ENCODE measurements at places on chromosomes 13 and 19.

GRCh38 chr13:53264751-53265385, 236.3 kb downstream of the OLFM4 start:
- no peak overlapping the region for H3K4me3 ChIP-seq
- no peak overlapping the region for H3K27ac ChIP-seq
- no peaks in the 10 kb centered on the region for H3K4me1 ChIP-seq
- DNase-seq, result no peak
- no peaks in the 10 kb centered on the region for H3K36me3 ChIP-seq

DNA sequence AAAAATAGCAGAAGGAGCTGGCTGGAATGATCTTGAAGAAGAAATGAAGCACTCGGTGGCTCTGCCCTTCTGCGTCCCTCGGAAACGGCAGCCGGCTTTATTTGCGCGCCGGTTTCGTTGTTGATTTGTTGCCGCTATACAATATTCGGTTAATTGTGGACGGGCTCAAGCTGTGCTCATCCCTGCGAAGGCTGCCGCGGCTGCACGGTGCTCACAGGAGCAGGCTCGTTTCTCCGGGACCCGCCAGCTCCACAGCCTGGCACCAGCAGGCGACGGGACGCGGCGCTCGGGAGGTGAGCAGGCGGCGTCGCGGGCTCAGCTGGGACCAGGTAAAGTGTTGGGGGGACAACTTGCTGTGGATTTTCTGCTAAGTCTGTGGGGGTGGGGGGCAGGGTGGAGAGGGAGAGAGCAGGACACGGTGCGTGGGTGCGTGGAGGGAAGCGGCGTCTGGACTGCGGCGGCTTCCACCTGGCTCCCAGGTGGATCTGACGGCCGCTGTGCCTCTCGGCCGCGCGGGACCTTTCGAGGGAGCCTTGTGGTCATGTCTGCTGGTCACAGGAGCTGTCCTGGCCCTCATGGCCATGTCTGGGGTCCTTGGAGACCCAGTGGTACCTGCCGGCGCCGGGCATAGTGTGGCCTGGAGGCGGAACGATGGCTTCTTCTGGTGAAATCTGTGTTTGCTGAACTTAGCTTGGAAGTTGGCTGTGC, 90.9 kb downstream of the TEX29 start:
- H3K27ac ChIP-seq, result no peak overlapping the region
- H3K36me3 ChIP-seq, result no peaks in the 10 kb centered on the region
- H3K4me3 ChIP-seq, result no peak overlapping the region
- H3K4me1 ChIP-seq, result peaks cover 4% of the 10 kb centered on the region
- H3K27me3 ChIP-seq, result peaks cover 34% of the 10 kb centered on the region

- H3K27me3 ChIP-seq, result no peaks in the 10 kb centered on the region
- H3K4me3 ChIP-seq, result no peak overlapping the region
- no peak for DNase-seq
- peak overlapping the region; percentile 91 for H3K27ac ChIP-seq
- H3K4me1 ChIP-seq, result peaks cover 7% of the 10 kb centered on the region
Measured at GRCh38 chr13:110380359-110381028, 73.4 kb downstream of the COL4A2 start.

DNA sequence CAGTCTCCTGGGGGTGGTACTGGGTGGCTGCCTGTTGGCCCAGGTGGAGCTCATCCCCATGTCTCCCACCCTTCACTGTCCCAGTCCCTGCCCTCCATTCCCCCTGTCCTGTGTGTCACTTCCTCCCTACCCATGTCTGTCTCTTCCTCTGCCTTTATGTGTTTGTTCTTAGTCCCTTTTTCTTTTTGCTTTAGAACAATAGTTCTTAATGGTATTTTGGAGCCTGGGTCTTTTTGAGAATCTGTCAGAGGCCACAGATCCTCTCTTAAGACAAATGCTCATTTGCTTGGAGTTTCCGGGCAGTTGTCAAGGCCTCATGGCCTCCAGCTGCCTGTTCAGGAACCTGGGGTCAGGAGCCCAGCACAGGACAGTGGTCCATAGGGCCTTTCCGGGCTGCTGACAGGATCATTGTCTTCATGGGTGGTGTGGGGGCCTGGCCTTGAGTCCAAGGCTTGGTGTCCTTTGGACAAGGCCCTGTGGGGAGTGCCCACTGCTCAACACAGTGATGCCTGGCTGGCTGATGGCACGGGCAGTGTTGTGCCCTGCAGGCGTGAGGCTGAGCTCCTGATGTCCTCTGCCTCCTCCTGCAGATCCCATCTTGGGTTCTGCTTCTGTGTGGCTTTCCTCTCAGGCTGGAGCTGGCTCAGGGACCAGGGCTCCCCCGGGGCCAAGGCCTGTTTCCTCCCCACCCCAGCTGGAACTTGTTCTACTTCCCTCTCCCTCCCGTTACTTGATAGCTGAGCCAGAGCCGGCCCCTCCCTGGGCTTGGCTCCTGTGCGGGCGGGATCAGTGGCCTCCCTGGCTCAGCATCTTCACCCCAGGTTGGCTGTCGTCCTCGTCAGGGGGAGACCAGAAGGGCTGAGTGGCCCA, 3.5 kb downstream of the EGLN2 start:
- H3K27me3 ChIP-seq, result no peaks in the 10 kb centered on the region
- H3K4me1 ChIP-seq, result peaks cover 54% of the 10 kb centered on the region
- H3K27ac ChIP-seq, result peak overlapping the region; percentile 77
- peaks cover 10% of the 10 kb centered on the region for H3K36me3 ChIP-seq

- H3K36me3 ChIP-seq, result no peaks in the 10 kb centered on the region
- no peaks in the 10 kb centered on the region for H3K4me1 ChIP-seq
- H3K4me3 ChIP-seq, result no peak overlapping the region
- DNase-seq, result no peak
- H3K27me3 ChIP-seq, result no peaks in the 10 kb centered on the region
- H3K27ac ChIP-seq, result no peak overlapping the region
Measured at GRCh38 chr19:48544856-48545750, 6.9 kb upstream of the SULT2B1 start.

DNA sequence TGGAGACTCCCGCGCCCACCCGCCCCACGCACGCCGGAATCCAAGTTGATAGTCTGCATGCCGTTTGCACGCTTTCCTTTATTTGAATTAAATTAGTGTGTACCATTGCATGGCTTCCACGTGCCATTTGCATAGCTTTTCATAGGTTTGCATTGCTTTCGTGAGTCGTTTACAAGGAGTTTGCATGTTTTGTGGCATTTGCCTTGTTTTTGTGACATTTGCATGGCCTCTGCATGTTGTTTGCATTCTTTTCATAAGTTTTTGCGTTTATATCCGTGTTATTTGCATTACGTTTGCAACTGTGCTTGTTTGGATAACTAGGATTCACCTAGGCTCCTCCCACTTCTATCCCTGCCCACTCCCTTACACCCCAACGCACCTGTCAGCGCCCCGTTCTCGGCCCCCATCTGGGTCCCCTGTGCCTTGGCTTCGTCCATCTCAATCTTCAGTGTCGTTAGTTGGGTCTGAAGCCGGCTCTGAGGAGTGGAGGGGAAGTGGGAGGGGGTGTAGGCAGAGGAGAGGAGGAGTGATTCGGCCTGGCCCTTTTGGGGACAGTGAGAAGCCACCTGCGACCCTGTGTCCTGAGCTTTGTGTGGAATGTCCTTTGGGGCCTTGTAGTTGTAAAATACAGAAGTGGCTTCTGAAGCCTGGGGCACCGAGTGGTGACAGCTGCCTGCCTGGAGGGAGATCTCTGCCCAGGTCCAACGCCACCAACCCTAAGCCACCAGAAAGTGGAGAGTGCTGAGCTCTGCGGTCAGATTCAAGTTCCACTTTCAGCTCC, 2.4 kb downstream of the CCDC194 start:
- H3K4me3 ChIP-seq, result peak overlapping the region; percentile 64
- H3K27me3 ChIP-seq, result peaks cover 11% of the 10 kb centered on the region
- DNase-seq, result no peak
- H3K36me3 ChIP-seq, result peaks cover 3% of the 10 kb centered on the region

- H3K27ac ChIP-seq, result no peak overlapping the region
- peaks cover 8% of the 10 kb centered on the region for H3K4me1 ChIP-seq
- H3K36me3 ChIP-seq, result no peaks in the 10 kb centered on the region
- no peak for DNase-seq
Measured at GRCh38 chr13:47067306-47067705, 170.5 kb upstream of the HTR2A start.

- DNase-seq, result peak; percentile 38
- no peaks in the 10 kb centered on the region for H3K36me3 ChIP-seq
- peak overlapping the region; percentile 98 for H3K27ac ChIP-seq
- H3K27me3 ChIP-seq, result no peaks in the 10 kb centered on the region
- H3K4me1 ChIP-seq, result peaks cover 44% of the 10 kb centered on the region
Measured at GRCh38 chr19:19405971-19406877, 749 bp downstream of the GATAD2A start.

DNA sequence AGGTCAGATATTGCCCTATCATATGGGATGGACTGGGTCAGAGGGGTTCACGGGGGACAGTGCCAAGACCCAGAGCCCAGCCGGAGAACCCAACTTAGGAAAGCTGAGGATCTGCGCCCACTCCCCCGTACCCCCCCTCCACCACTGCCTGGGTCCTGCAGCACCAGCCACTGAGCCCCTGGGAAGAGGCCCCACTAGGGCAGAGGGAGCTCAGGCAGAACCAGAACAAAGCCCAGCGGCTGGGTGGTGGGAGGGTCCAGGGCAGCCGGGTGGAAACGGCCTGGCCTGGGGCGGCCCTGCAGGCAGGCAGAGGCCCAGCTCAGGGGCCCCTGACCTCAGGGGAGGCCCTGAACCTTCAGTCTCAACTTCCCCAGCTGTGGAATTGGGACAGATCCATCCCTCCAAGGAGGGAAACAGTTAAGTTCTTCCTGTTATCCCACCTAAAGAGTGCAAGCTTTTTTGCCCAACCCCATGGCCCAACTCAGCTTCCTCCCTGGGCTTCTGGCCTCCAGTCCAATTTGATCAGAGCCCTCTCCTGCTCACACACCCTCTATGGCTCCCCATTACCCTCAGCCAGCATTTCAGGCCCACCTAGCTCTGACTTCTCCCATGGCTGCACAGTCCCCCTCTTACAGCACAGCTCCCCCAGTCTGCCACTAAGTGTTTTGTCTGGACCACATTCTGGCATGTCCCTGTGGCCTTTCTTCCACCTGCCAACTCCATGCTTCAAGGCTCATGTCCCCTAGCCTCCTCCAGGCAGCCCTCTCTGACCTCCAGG, 3.1 kb downstream of the NR2F6 start:
- DNase-seq, result no peak
- peaks cover 11% of the 10 kb centered on the region for H3K36me3 ChIP-seq
- H3K4me1 ChIP-seq, result peaks cover 53% of the 10 kb centered on the region
- H3K27ac ChIP-seq, result peak overlapping the region; percentile 99
- no peaks in the 10 kb centered on the region for H3K27me3 ChIP-seq

DNA sequence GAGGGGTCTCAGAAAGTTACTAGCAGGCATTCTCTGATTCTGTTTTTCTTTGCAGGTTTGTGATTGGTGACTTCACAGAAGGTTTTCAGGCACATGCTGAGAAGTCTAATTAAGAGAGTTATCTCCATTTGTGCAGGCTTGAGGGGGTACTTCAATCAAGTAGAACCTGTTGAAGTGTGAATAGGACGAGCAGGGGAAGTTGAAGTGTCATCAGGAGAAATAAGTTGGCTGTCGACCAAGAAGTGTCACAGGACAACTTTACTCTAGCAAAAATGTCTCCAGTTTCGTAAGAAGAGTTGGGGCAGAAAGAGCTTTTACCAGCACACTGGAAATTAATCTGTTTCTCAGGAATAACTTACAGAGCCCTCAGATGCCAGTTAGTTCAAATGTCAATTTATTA, 576.5 kb upstream of the SLITRK5 start:
- no peaks in the 10 kb centered on the region for H3K27me3 ChIP-seq
- no peaks in the 10 kb centered on the region for H3K36me3 ChIP-seq
- DNase-seq, result no peak

DNA sequence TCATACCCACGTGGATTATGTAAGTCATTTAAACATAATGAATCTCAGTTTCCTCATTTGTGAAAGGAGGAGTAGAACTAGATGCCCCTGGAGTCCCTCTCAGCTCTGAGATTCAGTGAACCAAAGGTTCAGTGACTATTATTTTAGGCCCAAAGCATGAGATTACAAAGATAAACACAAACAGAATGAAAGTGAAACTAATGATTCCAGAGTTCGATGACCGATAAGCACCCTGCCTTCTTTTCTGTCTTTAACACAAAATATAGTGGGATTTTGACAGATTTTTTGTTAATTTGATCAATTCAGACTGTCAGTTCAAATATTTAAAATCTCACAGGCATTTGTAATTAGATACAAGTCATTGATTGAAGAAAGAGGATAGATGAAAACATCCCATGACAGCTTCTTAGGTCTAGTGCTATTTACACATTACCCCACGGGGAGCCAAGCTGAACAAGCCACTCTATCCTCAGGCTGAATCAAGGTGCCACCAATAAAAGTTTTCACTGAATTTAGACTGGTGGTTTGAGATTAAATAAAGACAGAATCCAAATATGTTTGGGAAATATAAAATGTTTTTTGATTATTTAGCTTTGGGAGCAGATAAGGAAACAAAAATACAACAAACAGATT, 64.6 kb upstream of the RAP2A start:
- H3K36me3 ChIP-seq, result peaks cover 18% of the 10 kb centered on the region
- no peaks in the 10 kb centered on the region for H3K27me3 ChIP-seq
- peaks cover 9% of the 10 kb centered on the region for H3K4me1 ChIP-seq
- DNase-seq, result no peak

GRCh38 chr13:25286308-25286968, 850 bp downstream of the MTMR6 start:
- peak overlapping the region; percentile 91 for H3K27ac ChIP-seq
- H3K4me3 ChIP-seq, result peak overlapping the region; percentile 92
- peaks cover 2% of the 10 kb centered on the region for H3K36me3 ChIP-seq
- peaks cover 5% of the 10 kb centered on the region for H3K4me1 ChIP-seq

- H3K27ac ChIP-seq, result peak overlapping the region; percentile 81
- peak overlapping the region; percentile 53 for H3K4me3 ChIP-seq
- no peaks in the 10 kb centered on the region for H3K27me3 ChIP-seq
- DNase-seq, result no peak
Measured at GRCh38 chr19:55638864-55639359, 1.9 kb upstream of the ZNF580 start.

DNA sequence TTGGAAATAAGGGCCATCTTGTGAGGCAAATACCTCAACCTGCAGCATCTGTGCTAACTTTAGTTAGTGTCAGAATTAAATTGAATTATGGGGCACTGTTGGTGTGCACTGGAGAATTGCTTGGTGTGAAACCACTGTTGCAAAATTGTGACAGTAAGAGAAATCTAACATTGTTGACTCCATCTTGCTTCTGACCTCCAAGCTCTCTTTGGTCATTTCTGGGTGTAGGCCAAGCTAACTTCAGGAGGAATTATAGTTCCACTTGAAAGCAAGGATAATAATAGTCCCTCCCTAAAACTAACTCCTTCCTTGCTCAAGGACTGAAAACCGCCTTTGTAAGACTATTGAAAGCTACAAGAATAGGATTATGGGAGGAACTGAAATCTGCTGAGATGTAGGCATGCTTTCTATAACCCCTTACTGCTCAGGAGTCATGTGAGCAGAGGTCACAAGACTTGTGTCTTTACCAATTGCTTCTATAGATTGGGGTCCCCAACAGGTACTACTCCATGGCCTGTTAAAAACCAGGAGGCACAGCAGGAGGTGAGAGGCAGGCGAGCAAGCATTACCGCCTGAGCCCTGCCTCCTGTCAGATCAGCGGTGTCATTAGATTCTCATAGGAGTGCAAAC, 24.9 kb upstream of the GAS6 start:
- H3K36me3 ChIP-seq, result no peaks in the 10 kb centered on the region
- H3K4me1 ChIP-seq, result peaks cover 4% of the 10 kb centered on the region
- DNase-seq, result no peak
- no peak overlapping the region for H3K27ac ChIP-seq

GRCh38 chr13:89687066-89687465, 1660.4 kb upstream of the MIR17HG start:
- H3K27me3 ChIP-seq, result no peaks in the 10 kb centered on the region
- DNase-seq, result no peak
- peaks cover 2% of the 10 kb centered on the region for H3K4me1 ChIP-seq
- H3K4me3 ChIP-seq, result no peak overlapping the region
- H3K27ac ChIP-seq, result no peak overlapping the region

- H3K4me3 ChIP-seq, result peak overlapping the region; percentile 93
- H3K4me1 ChIP-seq, result peaks cover 26% of the 10 kb centered on the region
- peak overlapping the region; percentile 49 for H3K27ac ChIP-seq
- DNase-seq, result no peak
- H3K27me3 ChIP-seq, result peaks cover 9% of the 10 kb centered on the region
Measured at GRCh38 chr19:10566658-10567410, 1.0 kb upstream of the KRI1 start.

Measured in progenitor cell of endocrine pancreas (in vitro differentiated cells).